ENCODE measurements at places on chromosomes 6 and 20.
A peak's percentile ranks its signal among the peaks of the same experiment; 100 is the strongest.

DNA sequence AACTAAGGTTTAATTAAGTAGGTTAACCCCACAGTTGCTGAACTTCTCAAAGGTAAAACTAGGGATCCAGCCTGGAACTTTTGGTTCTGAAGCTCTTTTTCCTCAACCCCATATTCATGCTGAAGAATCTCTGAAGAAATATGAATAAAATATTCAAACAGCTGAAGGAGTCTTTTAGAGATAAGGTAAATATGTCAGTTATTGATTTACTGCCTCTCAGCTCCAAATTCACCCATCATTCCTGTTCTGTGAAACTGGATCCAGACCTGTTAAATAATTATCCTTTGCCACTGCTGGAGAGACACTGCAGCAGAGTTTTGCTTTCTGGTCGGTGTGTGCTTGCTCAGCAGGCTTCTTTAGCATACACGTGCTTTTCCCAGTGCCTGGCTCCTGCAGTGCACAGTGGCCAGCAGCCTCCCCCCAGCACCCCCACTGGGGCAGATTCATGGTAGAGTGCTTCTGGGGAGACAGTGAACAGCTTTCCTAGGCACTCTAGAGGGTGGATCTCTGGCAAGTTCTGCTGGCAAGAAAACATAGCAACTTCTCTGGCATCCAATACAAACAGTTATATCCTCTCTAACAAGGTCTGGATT, 62.0 kb upstream of the BCLAF1 start:
- DNase-seq = no peak

DNA sequence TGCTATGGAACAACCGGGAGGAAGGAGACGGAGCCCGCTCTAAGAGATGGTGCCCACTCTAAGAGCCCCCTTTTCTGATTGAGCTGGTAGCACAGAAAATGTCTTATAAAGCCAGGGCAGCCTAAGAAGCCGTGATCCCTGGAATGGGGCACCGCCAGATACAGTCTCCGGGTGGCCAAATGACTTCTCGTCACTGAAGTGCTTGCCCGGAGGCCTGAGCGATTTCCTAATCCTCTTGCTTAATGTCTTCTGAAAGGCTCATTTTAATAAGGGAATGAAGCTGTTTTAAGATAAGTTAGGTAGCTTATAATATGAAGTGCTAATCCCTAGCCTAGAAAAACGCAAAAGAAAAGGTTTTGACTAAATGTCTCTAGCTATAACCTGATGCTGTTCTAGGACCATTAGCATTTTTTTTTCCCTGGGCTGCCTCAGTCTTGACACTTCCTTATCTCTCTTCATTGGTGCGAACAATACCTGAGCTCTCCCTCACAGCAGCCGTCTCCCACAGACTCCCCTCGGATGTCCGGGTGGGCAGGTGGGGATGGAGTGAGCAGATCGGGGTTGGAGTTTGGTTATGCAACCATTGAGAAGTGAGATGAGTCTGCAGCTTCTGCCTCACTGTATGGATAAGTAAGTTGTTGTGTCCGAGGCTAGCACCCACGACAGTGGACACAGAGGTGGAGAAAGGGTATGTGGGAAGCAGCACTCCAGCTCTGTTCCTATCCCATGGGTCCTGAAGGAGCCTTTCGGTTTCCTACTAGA, 559.4 kb upstream of the AGPAT4 start:
- DNase-seq = no peak

DNA sequence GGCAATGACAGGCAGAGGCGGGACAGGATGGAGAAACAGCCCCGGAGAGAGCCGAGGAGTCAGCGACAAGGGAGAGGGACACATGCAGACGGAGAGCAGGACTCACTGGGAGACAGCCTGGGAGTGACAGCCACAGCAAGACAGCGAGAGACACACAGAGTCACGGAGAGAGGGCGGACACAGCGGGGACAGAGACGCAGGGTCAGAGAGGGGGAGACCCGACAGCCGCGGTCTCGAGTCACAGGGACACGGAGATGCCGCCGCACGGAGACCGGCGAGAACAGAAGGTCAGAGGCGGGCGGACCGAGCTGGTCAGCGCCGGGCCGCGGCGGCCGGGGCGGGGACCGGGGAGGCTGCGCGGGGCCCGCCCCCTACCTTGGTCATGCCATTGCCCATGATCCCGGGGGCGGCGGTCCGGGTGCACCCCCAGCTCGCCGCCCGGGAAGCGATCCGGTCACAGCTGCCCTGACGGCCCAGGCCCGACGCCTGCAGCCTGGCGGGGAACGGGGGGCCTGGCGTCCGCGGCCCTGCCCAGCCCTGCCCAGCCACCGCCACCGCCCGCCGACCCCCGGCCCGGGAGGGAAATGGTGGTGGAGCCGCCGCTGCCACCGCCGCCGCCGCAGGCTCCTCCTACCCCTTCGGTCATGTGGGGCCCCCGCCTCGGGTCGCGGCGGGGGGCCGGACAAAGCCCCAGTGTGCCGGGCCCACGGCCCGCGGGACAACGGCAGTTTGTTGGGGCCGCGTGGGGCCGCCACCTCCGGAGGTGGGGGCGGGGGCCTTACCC, at the start of the genes DUSP15 and TTLL9:
DUSP15 (minus strand) TSS at position 586 of the 784 bp plus-strand sequence; CDS start at position 396, 190 bp downstream.
TTLL9 (plus strand) TSS at position 693 of the 784 bp plus-strand sequence. CDS start 493 bp downstream, outside the sequence.
- DNase-seq = peak; percentile 51

GRCh38 chr6:28078050-28078449, 2.3 kb upstream of the ZNF165 start:
- DNase-seq = no peak

DNA sequence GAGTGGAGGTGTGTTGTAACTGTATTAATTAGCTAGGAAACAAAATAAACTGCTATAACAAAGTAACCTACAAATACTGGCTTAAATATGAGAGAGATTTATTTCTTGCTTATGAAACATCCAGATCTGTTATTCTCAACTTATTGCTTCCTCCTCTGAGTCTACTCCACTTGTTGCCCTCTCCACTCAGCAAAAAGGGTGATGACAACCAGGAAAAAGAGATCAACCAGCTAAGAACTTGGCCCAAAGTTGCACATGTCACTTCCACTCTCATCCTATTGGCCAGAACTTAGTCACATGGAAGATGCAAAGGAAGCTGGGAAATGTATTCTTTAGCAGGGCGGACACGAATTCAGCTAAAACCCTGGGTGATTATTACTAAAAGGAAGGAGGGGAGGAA, 5.2 kb upstream of the TP53RK start:
- DNase-seq = no peak

All from right lung (tissue), 10 donors.